Posterior cingulate gyrus (tissue), 11 donors: ENCODE measurements at places on chromosomes 4 and X.

DNA sequence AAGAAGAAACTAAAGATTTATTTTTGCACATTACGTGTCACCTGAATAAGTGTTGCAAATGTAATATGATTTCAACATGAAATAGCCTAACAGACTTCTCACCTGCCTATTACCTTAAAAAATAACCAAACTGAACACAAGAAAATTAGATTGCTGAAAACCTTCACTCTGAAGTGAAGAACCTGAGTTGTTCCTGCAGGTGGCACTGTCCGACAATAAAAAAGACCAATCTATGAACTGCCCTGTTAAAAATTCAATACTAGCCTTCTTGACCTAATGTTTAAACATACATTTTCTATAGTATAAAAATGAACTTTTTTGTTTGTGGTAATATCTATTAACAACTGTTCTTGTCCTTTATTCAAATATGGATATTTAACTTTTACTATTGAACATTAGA is 69.2 kb upstream of the PNPLA4 start:
- peak; percentile 8 for DNase-seq

DNA sequence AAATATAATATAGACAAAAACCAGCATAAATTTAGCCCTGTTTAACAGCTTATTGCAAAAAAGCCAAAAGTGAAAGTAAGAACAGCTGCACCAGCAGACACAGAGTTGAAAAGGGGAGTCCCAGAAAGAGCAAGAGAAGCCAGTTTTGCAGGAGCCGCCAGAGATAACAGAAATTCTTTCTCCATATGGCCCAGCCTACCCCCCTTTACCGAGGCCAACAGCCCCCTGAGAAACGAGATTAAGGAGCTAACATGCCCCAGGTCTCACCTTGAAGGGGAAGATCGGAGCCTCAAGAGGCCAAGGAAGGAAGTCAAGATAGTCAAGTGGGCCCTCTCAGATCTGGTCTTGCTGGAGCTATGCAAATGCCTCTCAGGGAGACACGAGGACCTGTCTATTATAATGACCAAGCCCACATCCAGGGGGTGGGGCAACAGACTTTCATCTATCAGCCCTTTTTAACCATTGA is 4.8 kb downstream of the ACOX3 start:
- DNase-seq = no peak

GRCh38 chr4:137025484-137026059 is 506.7 kb downstream of the PCDH18 start:
- DNase-seq = no peak

DNA sequence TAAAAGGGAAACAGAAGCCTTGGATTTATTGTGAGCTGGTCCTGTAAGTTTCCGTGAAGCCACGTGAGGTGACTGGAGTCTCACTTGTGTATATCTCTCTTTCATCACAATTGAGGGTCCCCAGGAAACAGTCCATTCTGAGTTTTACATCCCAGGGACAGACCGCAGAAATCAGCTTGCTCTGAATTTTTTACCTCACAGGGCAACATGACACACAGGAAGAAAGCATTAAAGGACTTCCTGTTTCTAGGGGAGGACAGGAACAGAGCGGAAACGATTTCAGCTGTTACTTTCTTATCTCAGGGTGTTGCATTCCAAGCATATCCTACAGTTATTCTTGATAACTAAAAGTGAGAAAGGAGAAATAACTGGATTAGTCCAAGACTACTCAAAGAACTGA is 553.5 kb downstream of the TRAM1L1 start:
- no peak for DNase-seq
